Astrocyte of the cerebellum (primary cell): ENCODE measurements at places on chromosomes 5 and 9.

- no peak for DNase-seq
These were observed 178.9 kb downstream of the MSX2 start for GRCh38 chr5:174903172-174903732.

DNA sequence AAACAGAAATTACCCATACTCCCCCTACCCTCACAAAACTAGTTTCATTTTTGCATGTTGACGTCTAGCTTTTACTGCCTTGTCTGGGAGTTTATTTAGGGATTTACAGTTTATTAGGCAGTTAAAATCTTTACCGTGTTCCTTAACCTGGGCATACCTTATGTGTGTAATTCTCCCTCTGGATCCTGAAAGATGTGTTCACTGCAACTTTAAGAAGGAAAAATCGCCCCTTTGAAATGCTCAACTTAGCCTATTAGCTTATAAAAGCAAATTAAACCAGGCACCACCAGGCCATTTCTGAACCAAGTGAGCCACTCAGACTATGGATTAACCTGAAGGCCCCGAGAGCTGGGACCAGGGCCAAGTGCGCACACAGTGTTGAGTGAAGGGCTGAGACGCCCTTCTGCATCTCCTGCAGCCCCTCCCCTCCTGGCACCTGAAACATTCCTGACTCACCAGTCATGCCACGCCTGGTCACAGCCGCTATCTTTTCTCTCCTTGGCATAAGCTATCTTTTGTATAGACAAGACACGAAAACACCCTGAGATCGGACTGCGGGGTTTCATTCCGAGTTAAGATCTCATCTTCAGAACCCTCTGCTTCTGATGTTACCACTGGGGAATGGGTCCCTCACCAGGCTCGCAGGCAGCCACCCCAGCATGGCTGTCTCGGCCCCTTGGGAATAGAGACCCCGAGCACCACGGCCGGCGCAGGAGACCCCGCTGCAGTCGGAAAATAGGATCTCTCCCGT lies 111.9 kb downstream of the ROR2 start:
- no peak for DNase-seq

GRCh38 chr9:115522912-115523311 lies 405.0 kb upstream of the TNC start:
- no peak for DNase-seq

DNA sequence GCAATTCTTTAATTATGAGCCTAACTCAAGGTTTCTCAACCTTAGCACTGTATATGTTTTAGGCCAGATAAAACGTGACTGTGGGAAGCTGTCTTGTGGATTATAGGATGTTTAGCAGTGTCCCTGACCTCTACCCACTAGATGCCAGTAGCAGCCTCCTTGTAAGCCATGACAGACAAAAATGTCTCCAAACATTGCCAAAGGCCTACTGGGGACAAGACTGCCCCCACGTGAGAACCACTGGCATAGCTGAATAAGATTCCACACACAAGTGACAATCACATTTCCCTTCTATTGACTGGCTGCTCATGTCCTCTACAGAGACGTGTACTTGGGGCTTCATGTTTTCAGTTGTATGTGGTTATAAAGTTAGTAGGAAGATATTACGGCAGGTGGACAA lies 55.4 kb downstream of the GOLM1 start:
- DNase-seq, result no peak

DNA sequence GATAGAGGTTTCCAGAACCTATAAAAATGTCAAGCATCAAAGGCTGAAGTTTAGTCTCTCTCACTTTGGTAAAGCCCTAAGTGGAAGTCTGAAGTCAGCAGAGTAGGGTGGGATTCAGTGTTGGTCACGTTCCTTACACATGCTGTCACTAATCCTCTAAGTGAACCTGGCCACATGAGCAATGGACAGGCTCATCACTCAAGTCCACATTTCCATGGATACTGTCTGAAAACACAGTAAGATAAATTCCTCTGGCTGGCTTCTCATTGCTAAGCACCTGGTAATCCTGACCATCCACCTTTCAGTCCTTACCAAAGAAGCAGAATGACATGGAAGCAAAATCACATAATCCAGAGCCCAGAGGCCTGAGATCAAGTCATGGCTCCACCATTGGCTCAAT lies 43.8 kb downstream of the GNA14 start:
- no peak for DNase-seq

DNA sequence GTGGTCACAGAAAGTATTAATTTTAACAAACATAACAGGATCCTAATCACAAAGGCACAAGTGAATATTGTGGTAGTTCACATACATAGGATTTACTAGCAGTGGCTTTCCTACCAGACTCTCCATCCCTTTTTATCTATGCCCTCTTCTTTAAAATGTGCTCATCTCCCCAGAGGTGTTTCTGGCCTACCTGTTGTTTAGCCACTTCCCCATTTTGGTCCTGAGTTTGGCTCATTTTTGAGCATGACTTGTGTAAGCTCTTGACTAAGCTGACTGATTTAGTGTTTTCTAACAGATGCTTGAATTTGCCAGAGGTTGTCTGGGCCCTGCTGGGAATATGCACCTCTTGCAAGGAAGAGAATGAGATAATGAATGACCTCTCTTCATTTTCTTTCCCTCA lies 517.7 kb upstream of the CLINT1 start:
- DNase-seq, result no peak

DNA sequence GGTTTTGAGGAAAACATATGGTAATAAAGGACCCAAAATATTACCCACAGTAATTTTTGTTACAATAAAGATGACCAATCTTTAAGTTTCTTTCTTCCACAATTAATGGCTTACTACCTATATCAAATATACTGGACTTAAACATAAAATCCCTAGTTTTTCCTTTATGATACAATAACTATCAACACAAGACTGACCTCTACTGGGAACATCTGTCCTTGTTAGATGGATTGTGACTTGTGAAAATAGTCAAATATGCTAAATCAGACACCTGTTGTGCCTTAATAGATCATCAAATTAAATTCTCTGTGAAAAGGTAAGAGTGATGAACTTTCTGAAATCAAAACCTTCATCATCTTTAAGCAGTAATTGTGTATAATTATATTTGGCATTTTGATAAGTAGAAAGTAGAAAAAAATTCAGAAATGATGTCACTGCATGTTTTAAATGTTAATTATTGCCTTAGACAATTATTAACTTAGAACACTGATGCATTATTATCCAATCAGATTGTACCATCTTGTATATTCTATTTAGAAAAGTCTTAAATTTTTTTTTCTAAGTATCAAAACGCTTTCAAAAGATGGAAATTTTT lies 113.6 kb downstream of the DEPDC1B start:
- DNase-seq, result peak; percentile 8

DNA sequence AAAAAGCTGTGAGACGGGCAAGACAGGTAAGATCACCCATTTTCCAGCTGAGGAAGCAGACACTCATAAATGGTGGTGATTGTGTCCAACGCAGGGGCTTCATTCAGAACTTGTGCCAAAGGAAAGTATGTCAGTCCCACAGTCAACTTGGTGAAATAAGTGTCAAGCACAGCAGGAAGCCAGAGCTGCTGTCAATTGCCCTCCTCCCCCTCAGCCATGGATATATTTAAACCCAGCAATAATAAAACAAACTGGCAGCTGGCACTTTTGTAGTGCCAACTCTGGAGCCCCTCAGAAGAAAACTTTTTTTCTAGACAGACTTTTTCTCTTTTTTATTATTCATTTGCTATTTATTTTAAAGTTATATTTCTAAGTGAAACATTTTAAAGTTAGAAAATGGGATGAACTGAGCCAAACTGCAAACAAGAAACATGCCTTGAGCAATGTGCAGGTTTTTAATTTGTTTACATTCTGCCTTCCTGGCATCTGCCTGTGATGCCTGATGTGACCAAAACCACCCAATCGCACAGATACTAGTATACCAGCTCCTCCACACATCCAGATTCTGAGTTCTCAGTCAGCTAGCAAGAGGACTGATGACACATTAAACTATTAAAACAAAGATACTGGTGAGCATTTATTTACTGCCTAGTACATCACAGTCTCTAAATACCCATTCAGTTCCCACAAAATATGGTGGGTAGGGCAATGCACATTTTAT lies 17.0 kb downstream of the DMAC1 start:
- DNase-seq, result no peak

GRCh38 chr9:80775530-80775929 lies 913.8 kb downstream of the TLE1 start:
- DNase-seq, result no peak

- no peak for DNase-seq
These were observed at the start of gene FBXL7 for GRCh38 chr5:15499528-15500324. FBXL7 (plus strand) TSS chr5:15500180.

DNA sequence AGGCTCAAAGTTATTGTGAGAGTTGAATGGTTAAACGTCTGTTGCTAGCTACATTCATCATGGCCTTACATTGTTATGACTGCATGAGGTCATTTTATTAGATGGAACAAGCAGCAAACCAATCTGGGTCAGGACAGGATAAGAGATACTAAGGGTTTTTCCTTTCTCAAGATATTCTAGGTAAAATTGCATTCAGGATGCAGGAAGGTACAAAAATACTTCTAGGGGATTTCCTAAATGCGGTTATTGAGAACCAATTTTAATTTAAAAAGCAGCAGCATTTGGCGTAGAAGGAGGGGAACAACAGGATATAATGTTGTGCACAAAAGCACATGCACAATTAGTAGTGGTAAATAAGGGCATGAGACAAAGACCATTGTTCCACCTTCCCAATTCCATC lies 39.2 kb upstream of the LURAP1L start:
- no peak for DNase-seq

DNA sequence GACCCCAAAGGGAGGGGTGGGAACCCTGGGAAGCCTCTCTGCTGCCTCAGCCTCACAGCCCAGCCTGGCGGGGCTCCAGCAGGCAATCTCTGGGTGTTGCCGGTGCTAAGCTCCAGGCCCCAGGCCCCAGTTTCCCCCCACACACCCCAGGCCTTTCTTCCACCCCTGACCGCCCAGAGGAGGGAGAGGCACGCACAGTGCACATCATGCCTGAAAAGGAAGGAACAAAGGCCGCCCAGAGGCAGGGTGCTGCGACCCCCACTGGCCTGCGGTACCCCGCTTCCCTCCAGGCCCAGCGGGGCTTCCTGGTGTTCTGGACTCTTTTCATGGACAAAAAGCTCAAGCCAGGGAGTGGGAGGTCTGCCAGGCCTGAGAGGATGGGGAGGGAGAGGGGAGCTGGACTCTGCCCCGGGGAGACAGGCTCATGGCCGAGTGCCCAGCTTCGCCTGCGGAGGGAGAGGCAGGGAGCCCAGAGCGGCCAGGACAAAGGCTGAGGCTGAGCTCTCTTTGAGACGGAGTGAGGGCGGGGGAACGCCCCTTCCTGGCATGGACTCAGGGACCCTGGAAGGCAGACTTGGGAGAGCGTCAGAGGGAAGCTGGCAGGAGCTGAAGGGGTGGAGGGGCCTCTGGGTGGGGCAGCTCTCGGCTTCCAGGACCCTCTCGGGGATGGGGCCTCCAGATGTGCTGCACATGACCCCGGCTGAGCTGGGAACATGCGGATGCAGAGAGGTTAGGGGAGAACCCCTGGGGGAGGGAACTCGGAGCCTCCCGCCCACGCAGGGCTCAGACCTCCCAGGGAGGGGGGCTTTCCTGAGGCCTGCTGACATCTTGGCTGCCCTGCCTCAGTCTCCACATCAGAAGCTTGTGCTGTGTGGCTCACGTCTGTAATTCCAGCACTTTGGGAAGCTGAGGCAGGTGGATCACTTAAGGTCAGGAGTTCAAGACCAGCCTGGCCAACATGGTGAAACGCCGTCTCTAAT lies 1.8 kb upstream of the ENTPD2 start:
- DNase-seq, result peak; percentile 80

DNA sequence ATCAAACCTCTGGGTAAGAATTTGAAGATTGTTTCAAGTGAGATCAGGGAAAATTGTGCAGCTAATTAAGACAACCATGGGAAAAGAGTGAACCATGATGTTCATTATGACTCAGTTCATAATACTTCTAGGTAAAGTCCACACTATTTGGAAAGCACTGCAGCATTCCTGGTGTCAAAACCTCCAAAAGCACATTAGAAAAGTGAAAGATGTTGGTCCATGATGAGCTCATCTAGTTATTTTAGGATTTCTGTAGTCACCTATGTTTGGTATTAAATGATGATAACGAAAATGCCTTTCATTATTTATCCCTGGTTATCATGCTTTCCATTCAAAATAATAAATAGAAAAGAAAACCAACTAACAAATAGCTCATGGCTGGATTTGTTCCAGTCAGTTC lies 49.1 kb downstream of the PTCD2 start:
- DNase-seq, result peak; percentile 47

- no peak for DNase-seq
These were observed 112.8 kb downstream of the C9orf152 start for GRCh38 chr9:110095161-110095595.

- no peak for DNase-seq
These were observed 8.5 kb upstream of the TGFBR1 start for GRCh38 chr9:99096409-99096808.

DNA sequence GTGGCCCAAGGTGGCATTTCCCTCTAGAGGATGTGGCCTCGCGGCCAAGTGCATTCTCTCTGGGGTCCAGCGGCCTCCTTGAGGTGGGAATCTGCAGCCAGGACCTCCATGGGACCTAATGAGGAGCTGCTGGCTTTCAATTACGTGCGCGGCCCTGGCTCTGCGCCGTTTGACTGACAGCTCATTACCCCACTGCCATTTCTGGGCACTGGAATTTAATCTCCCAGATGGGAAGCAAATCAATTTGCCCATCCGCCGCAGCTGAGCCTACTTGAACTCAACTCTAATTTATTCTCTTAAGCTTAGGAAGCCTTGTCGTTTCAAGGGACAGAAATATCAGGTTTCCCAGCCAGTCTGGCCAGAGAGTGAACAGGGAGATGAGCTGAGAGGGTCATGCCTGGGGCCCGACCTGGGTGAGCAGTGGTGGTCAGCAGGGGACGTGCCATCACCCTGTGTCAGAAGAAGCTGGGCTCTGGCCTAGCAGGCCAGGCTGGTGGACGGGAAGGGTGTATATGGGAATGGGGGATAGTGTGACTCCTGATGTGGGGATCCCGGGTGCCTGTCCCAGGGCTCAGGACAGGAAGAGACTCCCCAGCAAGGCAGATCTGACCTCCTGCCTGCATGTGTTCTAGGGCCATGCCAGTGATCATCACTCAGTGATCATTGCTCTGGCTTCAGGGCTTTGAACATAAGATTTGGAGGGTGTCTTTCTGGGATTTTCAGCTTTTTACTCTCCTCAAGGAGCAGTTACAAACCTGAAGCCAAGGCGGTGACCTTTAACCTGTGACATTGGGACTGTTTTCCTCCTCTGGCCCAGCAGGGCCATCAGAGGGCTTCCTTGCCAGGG lies 69.7 kb downstream of the MACROH2A1 start:
- no peak for DNase-seq

- no peak for DNase-seq
These were observed 511.8 kb upstream of the WWC1 start for GRCh38 chr5:167779644-167780043.

GRCh38 chr5:150473673-150474358 lies 24.3 kb upstream of the RPS14 start:
- DNase-seq, result peak; percentile 80

- DNase-seq, result no peak
These were observed 5.3 kb downstream of the ALDH7A1 start for GRCh38 chr5:126589536-126590297.

DNA sequence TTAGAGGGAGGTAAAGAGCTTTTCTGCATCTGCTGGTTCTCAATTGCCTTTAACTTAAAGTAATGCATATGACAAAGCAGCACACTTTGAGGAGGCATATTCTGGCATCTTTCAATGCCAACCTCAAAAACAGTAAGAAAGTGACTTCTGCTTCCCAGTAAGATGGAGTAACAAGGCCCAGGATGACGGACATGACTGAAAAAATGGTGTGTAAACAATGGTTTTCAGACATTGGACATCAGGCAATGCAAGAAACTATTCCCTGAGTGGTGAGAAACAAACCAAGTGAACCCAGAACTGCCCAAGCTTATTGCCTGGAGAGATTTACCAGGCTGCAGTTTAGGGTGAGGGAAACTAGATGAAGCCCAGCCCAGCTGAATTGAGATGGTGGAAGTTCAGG lies 39.8 kb upstream of the TTC39B start:
- no peak for DNase-seq
